ENCODE measurements at places on chromosomes 5 and 9. TPM values are rescaled to one million over a fixed set of nuclear protein-coding genes. Genes with fewer than 3 reads are reported as not detected.

- no peak for DNase-seq
Measured at GRCh38 chr9:120151806-120152205, 428.2 kb downstream of the CDK5RAP2 start.

- no peak for DNase-seq
Measured at GRCh38 chr9:122364117-122364782, 6.6 kb upstream of the PTGS1 start.

DNA sequence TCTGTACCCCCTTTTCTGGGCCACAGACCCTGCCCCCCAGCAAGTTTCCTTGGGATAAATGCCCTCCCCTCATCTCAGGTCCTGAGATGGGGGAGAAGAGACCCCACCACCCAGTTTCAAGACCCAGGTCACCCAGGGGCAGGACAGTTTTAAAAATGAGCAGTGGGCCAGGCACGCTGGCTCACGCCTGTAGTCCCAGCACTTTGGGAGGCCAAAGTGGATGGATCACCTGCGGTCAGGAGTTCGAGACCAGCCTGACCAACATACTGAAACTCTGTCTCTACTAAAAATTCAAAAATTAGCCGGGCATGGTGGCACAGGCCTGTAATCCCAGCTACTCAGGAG lies 6.1 kb downstream of the PTGES2 start:
- DNase-seq, result no peak

DNA sequence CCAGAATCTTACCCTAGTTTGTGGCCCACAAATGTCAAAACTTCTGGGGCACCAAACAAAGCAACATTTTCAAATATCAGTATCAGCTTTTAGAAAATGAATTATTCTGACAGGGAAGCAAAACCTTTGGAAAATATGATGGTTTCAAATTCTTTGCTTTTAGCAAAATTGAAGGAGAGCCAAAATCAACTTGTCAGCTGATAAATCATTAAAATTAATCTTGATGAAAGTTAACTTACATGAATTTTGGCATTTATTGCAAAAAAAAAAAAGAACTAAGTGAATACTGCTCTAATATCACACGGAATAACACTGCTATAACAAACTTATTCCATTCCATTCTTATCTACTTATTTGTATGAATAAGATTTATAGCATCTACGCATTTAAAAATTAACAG lies 158.1 kb upstream of the TARS1 start:
- DNase-seq, result no peak

- DNase-seq, result peak; percentile 61
Measured at GRCh38 chr5:53560506-53561191, at the start of gene NDUFS4. Gene NDUFS4, plus strand, starts transcription at chr5:53560639. Its CDS starts 24 bp downstream, at chr5:53560663.

The SURF6 gene
- 16.1 TPM for total RNA-seq

All from Panc1 (cell line).